ENCODE measurements at places on chromosomes 6 and 20.

DNA sequence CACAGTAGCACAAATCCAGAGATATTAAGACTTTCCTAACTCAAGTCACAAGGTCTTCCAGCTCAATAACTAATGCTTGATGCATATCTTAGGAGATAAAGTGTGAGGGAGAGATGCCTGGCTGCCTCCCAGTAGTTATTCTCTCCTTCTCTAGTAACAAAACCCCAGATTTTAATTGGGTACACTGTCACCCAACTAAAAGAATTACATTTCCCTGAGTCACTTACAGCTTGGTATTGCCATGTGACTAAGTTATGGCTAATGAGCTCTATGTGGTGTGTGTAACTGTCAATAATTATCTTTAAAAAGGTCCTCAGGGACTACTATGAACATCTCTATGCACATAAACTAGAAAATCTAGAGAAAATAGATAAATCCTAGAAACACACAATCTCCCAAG, 32.0 kb downstream of the KIF6 start:
- no peak for DNase-seq

- no peak for DNase-seq
Observed at GRCh38 chr20:51597389-51598231, 55.1 kb upstream of the NFATC2 start.

- no peak for DNase-seq
Observed at GRCh38 chr20:48875233-48875913, 46.1 kb upstream of the ARFGEF2 start.

DNA sequence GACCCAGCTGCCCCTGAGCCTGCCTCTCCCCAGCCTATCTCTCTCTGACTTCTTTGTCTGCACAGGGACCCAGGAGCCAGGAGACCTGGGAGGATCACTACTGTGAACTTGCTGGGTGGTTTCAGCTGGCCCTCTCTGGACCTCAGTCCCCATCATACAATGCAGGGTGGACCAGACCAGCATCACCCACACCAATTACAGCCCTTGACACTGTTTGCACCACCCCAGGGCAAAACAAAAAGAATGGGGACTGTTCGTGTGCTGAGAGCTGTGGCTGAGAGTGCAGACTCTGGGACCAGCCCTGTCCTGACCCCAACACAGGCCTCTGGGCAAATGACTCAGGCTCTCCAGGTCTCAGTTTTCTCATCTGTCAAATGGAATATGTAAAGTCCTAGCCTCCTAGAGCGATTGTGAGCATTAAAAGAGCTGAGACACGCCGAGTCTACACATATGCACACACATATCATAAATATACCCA, 25.4 kb downstream of the PTGIS start:
- DNase-seq, result no peak

DNA sequence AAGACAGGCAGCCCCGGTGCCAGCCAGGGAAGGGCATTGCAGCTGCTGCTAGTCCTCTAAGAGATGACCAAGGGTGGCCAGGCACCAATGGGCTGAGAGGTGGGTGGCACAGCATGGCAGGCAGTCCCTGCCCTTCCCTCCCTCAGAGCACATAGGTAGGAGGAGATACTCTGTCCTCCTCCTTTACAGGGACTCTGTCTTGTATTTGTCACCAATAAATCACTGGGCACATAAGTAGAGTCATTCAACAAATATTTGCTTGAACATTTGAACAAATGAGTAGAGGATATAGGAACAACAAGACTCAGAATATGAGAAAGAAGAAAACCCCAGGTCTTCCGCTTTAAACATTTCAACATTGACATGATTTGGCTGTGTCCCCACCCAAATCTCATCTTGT, 69.4 kb upstream of the CLDN20 start:
- DNase-seq, result no peak

- DNase-seq, result peak; percentile 20
Observed at GRCh38 chr20:24612799-24613775, 143.7 kb downstream of the SYNDIG1 start.

GRCh38 chr6:130931683-130932082, 104.5 kb downstream of the SMLR1 start:
- no peak for DNase-seq

DNA sequence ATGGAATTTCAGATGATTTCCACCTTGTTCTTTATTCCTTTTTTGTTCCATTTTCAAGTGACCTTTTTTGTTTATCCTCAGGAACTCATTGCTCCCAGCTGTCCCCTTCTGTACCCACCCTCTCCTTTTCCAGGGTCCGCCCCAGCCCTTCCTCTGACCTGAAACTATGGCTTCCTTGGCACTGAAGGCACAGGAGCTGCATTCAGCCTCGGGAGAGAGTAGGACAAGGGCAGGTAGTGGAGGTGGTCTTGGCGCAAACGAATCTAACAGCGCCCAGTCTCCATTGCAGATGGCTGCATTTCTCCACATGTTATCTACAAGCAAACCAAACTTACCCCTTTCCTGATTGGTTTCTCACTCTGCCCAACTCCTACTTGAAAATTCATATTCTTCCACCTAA, 8.8 kb upstream of the ULBP2 start:
- no peak for DNase-seq

DNA sequence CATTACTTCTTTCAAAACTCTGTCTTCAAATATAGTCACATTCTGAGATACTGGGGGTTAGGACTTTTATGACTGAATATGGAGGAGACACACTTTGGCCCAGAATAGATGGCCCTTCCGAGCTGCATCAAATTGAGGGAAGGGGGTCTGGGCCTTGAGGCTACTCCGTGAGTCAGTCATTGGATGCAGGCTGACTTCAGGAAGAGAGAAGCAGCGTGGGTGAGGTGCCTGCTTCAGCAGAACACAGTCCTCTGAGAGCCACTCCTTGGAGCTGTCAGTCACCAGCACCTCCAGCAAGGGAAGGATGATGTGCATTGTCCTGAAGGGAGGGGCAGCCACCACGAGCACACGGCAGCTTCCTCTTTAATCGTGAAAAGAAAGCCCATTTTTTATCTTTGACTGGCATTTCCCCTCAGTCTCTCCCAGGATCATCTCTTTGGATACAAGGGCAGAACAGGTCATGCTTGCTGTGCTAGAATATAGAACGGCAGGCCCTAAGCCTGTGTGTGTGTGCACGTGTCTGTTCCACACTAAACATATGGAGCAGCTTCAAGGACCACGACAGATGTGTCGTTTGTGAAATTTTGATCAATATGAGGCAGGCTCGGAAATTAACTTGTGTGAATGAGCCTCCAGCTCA, 721.6 kb downstream of the KIF16B start:
- DNase-seq, result no peak

- no peak for DNase-seq
Observed at GRCh38 chr20:16028923-16029322, 544.3 kb downstream of the KIF16B start.

DNA sequence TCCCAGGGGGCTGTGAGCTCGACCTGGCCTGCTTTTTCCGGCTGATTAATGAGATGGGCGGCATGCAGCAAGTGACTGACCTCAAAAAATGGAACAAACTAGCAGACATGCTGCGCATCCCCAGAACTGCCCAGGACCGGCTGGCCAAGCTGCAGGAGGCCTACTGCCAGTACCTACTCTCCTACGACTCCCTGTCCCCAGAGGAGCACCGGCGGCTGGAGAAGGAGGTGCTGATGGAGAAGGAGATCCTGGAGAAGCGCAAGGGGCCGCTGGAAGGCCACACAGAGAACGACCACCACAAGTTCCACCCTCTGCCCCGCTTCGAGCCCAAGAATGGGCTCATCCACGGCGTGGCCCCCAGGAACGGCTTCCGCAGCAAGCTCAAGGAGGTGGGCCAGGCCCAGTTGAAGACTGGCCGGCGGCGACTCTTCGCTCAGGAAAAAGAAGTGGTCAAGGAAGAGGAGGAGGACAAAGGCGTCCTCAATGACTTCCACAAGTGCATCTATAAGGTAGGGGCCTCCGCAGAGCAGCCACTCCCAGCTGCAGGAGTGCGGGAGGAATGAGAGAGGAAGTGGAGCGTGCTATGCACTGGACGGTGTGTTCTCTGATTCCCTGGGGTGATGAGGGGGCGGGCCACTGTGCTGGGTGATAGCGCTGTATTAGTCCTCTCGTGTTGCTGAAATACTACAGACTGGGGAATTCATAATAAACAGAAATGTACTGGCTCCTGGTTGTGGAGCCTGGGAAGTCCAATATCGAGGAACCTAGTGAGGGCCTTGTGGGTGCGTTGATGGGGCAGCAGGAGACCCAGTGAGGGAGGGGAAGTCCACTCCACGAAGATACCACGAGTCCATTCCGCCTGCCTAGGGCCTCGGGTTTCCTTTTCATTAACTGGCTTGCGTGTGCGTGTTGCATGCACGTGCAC, 161.7 kb downstream of the DTNBP1 start:
- DNase-seq, result no peak

DNA sequence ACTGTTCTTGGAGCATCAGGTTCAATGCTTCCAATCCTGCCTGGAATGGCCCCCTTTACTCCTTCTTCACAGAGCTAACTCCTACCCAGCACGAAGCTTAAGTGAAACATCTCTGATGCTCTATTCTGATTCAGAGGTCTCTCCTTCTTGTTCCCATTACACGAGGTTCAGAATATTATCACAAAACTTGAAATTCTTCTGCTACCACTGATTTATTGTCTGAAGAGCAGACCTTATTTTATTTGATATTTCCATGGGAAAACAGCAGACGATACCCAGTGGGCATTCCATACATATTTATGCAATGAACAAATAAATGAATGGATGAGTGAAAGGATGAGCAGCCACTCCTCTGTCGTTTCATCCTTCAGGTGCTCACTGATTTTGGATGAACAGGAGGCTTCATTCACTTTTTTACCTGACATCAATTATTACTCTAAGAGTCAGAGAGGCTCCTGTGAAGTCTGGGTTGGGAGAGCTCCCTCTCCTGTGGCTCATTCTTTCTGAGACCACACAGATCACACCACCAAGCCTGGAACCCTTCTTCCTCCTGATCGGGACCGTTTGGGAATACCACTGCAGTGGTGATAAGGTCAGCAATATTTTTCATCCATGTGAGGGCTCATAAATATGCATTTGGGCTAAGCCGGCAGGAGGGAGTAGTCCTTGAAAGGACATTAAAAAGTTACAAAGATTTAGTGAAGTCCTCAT, 25.8 kb downstream of the SMLR1 start:
- DNase-seq, result no peak

DNA sequence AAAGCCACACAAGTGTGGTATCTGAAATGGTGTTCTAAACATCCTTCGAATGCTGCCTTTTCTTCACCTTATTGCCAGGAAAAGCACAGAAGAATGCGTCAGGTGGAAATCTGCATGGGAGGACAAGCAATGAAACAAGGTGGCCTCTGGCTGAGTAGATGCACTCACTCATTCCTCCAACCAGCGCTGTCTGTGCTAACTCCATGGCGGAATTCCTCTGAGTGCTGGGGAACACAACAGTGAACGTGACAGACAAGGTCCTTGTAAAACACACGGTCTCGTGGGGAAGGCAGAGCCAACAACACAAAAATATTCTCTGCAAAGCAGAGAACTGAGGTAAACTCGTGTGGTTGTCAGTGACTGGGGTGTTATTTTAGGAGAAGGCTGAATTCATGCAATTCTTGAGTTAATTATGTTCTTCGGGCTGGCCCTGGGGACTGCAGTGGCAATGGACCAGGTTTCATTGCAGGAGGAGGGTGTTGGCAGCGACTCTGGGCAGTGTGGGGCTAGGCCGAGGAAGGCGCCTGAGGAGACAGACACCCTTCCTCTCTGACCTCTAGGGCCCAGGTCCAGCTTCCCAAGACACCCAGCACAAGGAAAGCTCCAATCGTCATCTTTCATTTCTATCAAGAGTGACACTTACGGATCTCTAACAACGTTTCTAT, 339.7 kb downstream of the PRKN start:
- no peak for DNase-seq

GRCh38 chr20:33019465-33020277, 11.8 kb upstream of the BPIFB6 start:
- no peak for DNase-seq

DNA sequence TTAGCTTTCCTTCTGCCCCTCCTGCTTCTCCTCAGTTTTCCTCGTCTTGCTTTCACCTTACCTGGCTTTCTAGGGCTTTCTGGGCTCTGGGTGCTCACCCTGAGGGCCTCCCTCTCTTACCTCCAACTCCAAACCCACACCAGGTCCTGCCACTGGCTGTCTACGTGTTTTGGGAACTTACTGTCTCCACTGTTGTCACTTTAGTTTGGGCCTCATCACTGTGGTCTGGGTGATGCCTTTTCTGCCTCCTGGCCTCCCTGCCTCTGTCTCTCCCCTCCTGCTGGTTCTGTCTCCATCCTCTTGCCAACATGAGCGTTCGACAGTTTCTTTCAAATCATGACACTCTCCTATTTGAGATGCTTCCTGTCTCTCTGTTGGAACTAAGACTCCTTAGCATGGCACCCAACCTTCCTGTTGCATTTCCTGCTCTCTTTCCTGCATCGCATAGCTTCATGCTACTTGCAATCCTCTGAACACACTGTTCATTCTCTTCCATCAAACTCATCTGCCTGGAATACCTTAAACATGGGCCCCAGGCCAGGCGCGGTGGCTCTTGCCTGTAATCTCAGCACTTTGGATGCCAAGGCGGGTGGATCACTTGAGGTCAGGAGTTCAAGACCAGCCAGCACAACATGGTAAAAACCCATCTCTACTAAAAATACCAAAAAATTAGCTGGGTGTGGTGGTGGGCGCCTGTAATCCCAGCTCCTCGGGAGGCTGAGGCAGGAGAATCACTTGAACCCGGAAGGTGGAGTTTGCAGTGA, 5.5 kb downstream of the CD40 start:
- no peak for DNase-seq
